CD4-positive, alpha-beta T cell treated with Interferon alpha-2 for 1 hour (primary cell): ENCODE measurements at places on chromosomes 16 and 17.

GRCh38 chr17:811051-811784 is 29.1 kb downstream of the MRM3 start:
- no peak for DNase-seq

- DNase-seq = peak; percentile 84
Measured at GRCh38 chr17:82418001-82418986, at the start of the genes HEXD and OGFOD3. Gene HEXD (plus strand): TSS chr17:82418347. CDS start chr17:82419800, 1,453 bp downstream. Gene OGFOD3 (minus strand): TSS chr17:82418586. CDS start chr17:82418485, 101 bp downstream.

- no peak for DNase-seq
Measured at GRCh38 chr17:9767432-9767991, 23.9 kb downstream of the DHRS7C start.

- DNase-seq = no peak
Measured at GRCh38 chr16:23132775-23133463, 16.3 kb downstream of the USP31 start.

GRCh38 chr17:42409523-42410318 is 13.3 kb downstream of the CAVIN1 start:
- no peak for DNase-seq

DNA sequence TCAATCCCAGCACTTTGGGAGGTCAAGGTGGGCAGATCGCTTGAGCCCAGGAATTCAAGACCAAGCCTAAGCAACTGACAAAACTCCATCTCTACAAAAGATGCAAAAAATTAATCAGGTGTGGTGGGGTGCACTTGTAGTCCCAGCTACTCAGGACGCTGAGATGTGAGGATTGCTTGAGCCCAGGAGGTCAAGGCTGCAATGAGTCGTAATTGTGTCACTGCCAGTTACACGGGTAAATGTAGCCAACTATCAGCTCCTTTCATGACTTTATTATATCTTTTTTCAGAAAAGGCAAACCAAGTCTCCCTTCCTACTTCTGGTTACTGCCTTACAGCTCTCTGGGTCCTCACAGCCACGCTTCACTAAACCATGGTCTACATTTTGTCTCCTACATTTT is 4.0 kb downstream of the SDF2 start:
- DNase-seq = no peak

- no peak for DNase-seq
Measured at GRCh38 chr16:23691483-23692189, 12.9 kb downstream of the PLK1 start.

- no peak for DNase-seq
Measured at GRCh38 chr17:82050761-82051641, 610 bp downstream of the RFNG start.

DNA sequence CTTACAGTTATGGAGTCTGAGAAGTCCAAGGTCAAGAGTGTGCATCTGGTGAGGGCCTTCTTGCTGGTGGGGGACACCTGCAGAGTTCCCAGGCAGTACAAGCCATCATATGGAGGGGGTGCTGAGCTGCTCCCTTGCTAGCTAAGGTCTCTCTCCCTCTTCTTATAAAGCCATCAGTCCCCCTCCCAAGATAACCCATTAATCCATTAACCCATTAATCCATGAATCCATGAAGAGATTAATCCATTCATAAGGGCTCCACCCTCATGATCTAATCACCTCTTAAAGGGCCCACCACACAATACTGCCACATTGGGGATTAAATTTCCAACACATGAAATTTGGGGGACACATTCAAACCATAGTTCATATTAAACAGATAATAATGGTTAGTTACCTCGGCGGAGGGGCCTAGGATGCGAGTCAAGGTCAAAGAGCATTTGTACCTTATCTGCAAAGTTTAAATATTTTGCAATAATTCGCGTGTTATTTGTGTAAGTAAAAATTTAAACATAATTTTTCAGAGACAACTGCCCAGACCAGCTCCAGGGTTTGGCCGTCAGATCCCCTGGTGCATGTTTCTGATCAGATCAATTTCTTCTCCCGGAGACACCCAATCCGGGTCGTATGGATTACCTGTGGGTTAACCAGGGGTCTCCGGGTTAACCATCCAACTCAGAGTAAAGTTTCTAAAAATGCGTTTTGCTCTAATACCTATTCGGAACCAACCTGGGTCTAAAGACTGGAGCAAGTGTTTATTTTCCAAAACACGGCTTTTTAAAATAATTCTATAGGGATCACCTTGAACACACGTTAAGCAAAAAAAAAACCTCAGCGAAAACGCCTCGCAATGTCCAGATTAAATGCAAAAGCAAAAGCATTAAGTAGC is 740 bp upstream of the POLR3E start:
- no peak for DNase-seq

DNA sequence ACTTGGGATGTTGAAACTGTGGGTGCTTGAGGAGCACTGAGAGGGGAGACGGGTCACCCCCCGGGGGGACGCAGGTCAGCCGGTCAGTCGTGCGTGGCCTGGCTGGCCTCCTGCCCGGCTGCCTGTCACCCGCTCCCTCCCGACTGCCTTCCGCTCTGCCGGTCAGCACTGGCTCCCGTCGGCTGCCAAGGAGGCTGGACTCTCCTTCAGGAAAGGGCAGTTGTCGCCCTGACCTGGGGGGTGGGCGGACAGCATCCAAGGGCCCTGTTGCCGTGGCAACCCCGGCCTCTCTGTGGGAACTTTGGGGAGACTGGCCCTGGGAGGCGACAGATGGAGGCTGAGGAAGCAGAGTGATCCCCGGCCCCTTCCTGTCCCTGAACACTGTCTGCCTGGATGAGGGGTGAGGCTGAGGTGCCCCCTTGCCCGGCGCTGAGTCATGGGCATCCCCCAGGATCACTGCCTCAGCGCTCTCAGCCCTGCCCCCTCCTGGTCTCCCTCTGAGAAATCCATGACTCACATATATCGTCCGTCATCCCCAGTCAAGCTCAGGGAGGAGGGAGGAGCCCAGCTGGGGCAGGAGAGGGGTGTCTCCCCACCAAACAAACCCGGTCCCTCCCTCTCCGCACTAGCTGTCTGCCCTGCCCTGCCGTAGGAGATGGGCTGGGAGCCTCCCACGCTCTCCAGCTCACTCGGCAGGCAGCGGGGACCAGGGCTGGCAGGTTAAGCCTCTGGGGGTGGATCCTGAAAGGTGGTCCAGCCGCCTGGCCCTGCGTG is at the start of gene ADGRG1:
Gene ADGRG1 (plus strand): TSS at position 623 of the 774 bp plus-strand sequence. CDS start 21,658 bp downstream, outside the sequence.
- DNase-seq = peak; percentile 48

DNA sequence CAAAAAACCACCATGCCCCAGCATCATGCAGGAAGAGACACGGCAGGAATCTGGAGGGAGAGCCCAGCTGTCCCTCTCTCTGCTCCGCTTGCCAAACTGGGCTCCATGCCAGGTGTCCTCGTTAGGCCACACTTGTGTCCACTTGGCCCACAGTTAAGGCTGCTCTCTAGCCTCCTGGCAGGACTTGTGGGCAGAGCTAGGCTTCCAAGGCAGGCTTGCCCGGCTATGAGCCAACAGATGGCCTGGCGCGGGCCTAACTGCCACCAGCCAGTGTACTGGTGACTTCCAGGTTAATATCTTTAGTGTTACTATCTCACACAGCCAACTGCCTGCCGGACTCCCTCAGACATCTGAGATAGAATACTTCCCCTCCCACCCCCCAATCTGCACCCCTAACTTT is 10.6 kb downstream of the ATP6V0D1 start:
- DNase-seq = no peak

- no peak for DNase-seq
Measured at GRCh38 chr16:4556580-4556979, 440 bp downstream of the C16orf96 start.

DNA sequence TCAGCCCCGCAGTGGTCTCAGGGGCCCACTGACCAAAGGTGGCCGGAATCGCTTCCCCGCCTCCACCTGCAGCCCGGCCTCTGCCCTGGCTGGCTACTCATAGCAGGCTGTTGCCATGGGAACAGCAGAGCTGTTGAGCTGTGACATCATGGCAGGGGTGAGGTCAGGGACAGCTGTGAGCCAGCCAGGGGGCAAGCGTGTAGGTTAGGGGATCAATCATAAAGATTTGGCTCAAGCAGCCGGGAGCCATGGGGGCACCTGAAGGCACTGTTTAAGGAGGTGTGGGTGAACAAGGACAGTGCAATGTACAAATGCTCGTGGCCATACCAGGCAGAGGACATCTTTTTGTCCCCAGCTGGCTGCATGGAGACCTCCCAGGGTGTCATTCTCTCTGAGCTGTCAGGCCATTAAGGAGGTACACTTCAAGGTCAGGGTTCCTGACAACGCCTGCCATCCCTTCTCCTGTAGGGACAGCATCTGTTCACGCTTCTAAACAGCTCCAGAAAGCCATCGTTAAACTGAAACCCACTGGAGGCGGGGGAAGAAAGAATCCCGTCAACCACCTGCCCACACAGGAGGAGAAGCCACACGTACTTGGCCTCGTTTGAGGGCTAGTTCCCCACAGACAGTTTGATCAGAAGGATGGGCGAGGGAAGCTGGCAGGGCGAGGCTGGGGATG is at the start of gene CEP295NL:
Gene CEP295NL (minus strand): TSS at position 101 of the 679 bp plus-strand sequence. CDS start 1,373 bp downstream, outside the sequence.
- DNase-seq = no peak

- peak; percentile 44 for DNase-seq
Measured at GRCh38 chr16:69311533-69312387, 610 bp downstream of the VPS4A start.

DNA sequence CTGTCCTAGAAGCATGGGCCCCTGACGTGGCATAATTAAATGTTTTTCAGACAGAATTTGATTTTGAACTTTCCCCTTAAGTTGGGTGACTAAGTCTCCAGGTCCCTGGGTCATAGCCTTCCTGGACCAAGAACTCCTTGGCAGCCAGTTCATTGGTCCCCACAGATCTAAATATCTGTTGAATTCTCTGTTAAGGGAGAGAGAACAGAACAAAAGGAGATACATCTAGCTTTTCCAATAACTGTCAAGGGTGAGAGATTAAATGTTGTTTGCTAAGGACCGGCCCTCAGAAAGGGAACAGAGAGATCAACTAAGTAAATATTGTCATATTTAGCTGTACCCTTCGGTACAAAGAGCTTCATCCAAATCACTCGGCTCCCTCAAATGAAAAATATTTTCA is 78.2 kb upstream of the NOL11 start:
- DNase-seq = no peak

GRCh38 chr17:29076722-29077121 is 33.8 kb downstream of the PIPOX start:
- DNase-seq = no peak

DNA sequence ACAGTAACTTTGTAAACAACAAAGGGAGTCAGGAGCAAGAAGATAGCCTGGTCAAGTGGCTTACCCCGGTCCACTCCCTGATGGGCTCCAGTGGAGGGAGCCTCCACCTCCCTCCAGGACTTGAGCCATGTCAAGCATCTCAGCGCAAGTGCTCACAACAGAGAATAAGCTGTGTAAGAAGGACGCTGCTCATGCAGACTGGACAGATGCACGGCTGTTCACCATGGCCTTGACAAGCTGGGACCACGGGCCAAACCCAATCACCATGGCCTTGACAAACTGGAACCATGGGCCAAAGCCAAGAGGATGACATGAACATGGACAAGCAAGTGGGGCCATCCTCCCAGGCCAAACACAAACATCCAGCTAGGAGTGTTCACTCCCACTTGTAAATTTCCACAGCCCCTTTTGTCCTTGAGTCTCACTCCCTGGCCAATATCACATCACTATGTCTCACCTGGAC is 3.4 kb upstream of the PITPNM3 start:
- DNase-seq = no peak

GRCh38 chr17:82668631-82669099 is 20.4 kb upstream of the WDR45B start:
- DNase-seq = peak; percentile 52
